ENCODE measurements at places on chromosomes 16 and 17.
A peak's percentile ranks its signal among the peaks of the same experiment; 100 is the strongest.

DNA sequence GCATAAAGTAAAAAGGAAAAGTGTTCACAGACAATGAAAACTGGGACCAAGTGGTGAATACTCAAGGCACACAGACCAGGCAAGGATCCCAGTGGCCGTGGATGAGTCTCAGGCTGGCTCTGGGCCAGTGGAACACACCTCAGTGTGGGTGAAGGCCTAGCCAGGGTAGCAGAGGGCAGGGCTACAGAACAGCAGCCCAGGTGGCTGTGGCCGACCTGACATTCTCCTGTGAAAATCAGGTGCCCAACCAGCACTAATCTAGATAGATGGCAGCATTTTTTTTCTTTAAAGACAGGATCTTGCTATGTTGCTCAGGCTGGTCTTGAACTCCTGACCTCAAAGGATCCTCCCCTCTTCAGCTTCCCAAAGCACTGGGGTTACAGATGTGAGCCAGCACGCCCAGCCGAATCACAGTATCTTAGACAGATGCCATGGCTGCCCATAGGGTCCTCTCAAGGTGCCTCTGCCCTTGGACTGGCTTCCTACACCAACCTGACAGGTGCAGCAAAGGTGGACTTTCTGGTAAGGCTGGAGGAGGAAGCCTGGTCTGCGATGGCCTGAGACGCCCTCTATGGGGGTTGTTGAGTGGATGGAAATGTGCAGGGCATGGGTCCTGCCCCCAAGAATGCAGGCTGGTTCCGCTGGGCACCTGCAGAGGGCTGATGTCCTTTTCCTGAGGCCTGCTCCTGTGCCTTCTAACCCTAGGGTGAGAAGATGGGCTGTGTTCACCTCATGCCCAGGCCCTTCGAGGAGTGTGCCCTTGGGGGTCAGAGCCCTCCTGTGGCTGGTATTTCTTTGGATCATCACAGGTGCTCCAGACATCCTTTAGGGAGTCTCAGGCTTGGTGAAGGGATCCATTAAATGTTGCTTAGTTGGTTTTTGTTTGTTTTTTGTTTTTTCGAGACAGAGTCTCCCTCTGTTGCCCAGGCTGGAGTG is 3.8 kb upstream of the P4HB start:
- no peak for DNase-seq

GRCh38 chr17:45973946-45974859 is 24.8 kb upstream of the STH start:
- no peak for DNase-seq

DNA sequence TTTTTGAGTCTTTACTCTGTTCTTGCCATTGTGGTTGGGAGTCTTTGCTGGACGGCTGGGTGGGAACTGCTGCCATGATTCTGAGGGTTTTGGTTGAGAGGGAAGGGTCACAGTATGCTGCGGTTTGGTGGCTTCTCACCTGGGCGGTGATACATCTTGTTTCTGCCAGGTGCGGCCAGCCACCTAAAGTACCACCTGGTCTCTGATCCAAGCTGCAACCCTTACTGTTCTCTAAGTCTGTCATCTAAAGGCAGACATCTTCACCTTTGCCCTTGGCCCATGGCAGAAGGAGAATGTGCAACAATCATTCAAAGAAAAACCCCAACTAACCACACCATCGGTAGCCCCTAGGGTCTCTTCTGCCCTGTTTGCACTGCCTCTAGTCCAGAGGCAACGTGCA is 19.6 kb upstream of the MPO start:
- no peak for DNase-seq

- no peak for DNase-seq
Measured at GRCh38 chr17:79214940-79215604, 140.4 kb downstream of the ENGASE start.

DNA sequence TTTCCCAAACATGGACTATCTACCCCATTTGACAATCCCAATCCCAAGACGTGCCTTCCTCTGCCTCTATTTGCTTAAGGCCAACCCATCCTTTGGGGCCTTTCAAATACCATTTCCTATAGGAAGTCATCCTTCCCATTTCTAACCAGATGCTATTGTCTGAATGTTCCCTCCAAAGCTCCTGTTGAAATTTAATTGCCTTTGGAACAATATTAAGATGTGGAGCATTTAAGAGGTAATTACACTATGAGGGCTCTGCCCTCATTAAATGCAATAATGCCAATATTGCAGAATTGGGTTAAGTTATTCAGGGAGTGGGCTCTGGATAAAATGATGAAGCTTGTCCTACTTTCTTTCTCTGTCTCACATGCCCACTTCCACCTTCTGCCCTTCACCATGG is 125.4 kb downstream of the ASIC2 start:
- DNase-seq, result no peak

GRCh38 chr17:48198950-48199541 is 91.5 kb downstream of the SNX11 start:
- no peak for DNase-seq

DNA sequence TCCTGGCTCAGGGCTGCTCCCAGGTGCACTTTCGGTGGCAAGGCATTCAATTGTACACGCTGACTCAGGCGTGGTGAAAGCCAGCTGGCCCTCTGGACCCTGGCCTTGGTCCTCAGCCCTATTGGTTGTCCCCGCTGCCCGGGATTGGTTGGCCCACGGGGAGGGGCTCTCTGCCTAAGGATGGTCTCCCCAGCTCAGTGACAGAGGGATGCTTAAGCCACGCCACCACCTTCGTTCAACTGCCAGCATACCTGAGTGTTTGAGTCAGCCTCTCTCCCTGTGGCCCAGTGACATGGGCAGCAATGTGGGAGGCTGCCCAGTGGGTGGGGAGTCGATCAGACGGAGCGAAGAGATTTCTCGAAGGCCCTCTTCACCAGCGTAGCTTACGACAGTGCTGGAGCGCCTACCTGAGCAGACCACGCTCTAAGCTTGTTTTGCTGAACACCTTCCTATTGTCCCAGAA is 30.3 kb downstream of the IRF8 start:
- no peak for DNase-seq

- no peak for DNase-seq
Measured at GRCh38 chr17:81902023-81902652, at the start of gene NPB. TSS of gene NPB (plus strand) at chr17:81902238. CDS start at chr17:81902278, 40 bp downstream.

GRCh38 chr17:34420254-34420766 is 57.3 kb upstream of the CCL1 start:
- peak; percentile 52 for DNase-seq

DNA sequence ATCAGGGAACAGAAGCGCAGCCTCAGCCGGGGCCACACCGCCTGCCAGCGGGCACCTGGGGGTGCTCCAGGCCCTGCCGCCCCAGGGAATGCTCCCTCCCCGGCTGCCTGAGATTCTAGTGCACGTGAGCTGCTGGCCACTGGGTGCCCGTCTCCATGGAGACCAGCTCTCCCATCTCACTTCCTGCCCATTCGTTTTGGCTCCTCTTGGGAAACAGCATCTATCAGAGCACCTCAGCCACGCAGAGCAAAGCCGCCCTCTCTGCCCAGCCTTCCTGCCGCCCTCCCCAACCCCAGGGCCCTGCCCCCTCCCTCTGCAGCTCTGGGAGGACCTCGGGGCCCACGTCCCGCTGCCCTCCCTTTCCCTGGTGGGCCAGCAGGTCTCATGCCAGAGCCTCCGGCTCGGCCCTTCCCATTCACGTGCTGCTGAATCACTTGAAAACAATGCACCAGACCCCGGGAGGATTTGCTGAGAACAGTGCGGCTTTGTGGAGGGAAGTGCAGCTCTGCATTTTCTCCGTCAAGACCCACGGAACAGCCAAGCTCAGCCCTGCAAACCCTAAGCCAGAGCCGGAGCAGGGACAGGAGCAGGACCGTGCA is 19.4 kb downstream of the CEP295NL start:
- no peak for DNase-seq

- DNase-seq, result no peak
Measured at GRCh38 chr16:54102888-54103866, 183.4 kb downstream of the IRX3 start.

- DNase-seq, result no peak
Measured at GRCh38 chr17:46908068-46908737, 14.8 kb upstream of the GOSR2 start.

- no peak for DNase-seq
Measured at GRCh38 chr17:4487820-4488716, 10.6 kb upstream of the SPNS2 start.

GRCh38 chr16:8796469-8797363 is 723 bp downstream of the TMEM186 start:
- DNase-seq, result no peak

DNA sequence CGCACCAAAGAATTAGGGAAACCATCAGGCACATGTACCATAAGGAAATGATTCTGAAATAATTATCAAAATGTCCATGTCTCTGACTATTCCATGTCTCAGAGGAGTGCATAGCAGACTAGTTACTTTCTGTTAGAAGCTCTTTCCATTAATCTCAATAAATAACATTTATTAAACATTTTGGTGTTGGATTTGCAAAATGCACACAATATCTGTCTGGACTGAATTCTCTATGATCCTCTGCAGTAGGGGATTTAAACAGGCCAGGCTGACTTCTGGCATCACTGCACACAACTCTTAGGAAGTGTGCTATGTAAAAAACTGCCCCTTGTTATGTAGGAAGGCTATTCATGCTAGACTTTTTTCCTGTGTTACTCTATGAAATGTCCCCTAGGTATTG is 283.3 kb upstream of the CDH5 start:
- DNase-seq, result no peak

GRCh38 chr16:5252791-5253190 is 155.2 kb upstream of the EEF2KMT start:
- DNase-seq, result no peak

- peak; percentile 55 for DNase-seq
Measured at GRCh38 chr17:39757931-39758873, 20.5 kb downstream of the GRB7 start.

- no peak for DNase-seq
Measured at GRCh38 chr17:13024016-13024415, 6.2 kb upstream of the ELAC2 start.

GRCh38 chr17:66445229-66445628 is 142.8 kb downstream of the PRKCA start:
- no peak for DNase-seq

- DNase-seq, result no peak
Measured at GRCh38 chr17:64628641-64629040, 33.5 kb downstream of the SMURF2 start.

DNA sequence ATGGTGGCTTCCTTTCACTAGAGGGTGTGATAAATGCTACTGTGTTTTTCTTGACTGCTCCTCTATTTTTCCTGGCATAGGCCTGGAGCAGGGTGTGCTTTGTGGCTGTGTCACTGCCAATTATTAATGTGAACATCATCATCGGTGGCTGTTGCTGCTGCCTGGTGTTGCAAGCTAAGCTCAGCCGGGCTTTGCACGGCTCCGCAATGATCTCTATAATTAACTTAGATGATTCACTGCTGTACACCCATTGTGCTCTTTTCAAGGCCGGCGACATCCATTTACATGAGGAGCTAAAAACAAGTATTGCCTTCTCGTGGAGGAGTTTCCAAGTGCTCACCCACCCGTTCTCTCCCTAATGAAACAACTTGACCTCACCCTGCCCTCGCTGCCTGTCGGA is 160.1 kb upstream of the IRX3 start:
- DNase-seq, result no peak

DNA sequence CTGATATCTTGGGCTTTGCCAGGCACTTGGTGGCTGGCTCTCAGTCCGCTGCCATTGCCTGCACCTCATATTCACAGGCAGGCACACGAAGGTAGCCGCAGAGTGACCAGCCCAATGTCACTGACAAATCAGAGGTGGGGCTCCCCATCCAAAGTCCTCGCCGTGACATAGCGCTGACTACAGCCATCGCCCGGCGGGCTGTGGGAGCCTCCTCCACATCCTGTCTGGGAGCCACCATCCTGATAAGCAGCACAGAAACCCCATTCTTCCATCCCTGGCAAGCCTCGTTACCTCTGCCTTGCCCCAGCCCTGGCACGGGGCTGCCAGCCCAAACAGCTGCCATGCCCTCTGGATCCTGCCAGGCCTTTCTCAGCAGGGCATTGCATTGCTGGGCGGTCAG is 437.8 kb downstream of the SLC39A11 start:
- no peak for DNase-seq

- DNase-seq, result no peak
Measured at GRCh38 chr17:55540414-55541091, 29.3 kb upstream of the SMIM36 start.

DNA sequence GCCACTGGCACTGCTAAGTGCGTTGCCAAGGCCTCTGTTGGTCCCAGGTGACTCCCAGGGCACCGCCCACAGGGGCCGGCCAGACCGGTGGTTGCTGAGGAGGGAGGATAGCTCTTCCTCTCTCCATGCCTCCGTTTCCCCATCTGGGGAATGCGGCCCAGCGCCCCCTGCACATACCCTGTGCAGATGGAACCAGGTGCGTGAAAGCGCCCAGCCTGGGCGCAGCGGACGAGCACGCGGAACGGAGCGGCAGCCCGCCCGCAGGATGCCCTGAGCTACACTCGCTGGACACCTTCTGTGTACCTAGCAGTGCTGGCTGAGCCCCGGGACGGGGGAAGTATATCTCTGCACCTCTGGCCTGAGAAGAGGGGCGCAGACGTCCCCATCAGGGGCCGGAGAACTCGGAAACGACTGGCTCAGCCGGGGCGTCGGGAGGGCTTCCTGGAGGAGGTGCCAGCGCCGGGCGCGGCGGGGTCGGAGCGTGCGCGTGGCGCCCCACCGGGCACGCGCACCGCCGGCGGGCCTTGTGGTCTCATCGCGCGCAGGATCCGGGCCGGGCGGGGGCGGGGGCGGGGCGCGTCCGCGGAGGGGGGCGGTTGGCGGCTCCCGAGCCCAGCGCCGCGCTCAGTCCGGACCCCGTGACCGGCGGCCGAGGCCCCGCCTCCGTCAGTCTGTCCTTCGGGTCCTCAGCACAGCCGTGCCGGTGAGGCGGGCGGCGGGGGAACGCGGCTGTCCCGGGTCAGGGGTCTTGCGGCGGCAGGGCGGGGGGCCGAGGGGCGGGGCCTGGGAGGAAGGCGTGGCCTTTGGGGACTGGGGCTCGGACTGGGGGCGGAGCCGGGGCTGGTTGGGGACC is at the start of the genes CCDC78 and HAGHL:
Gene CCDC78, minus strand, starts transcription at position 6 of the 853 bp plus-strand sequence. CDS start 76 bp downstream, outside the sequence.
Gene HAGHL, plus strand, starts transcription at position 669 of the 853 bp plus-strand sequence. CDS start 404 bp downstream, outside the sequence.
- peak; percentile 46 for DNase-seq

GRCh38 chr16:81752225-81752875 is 26.7 kb upstream of the PLCG2 start:
- no peak for DNase-seq

- DNase-seq, result peak; percentile 48
Measured at GRCh38 chr17:17356149-17356930, 53.2 kb downstream of the NT5M start.

GRCh38 chr16:88721815-88722755 is 15.8 kb downstream of the CTU2 start:
- DNase-seq, result no peak

DNA sequence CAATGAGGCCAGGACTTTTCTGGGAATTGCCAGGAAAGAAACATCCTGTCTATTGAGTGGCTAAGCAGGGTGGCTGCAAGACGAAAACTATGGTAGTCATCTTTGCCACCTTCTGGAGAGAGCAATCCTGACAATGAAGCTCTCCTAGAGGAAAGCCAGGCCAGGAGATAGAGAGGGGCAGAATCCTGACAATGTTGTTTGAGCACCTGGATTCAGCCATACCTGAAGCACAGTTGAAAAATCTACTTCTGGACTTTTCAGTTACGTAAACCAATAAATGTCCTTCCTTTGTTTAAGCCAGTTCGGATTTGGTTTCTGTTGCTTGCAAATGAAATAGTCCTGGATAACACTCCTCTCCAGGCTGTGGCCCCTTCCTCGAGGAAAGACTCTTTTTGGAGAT is 9.4 kb downstream of the P2RX1 start:
- DNase-seq, result no peak

All from activated gamma-delta T cell treated with anti-CD3 and anti-CD28 coated beads, Interleukin-2, amount 50 U/mL, for 16 hours (primary cell).